Central memory CD8-positive, alpha-beta T cell (primary cell): ENCODE measurements at places on chromosomes 7 and 10.

- no peak for DNase-seq
These were observed 97.8 kb upstream of the MPP7 start for GRCh38 chr10:28400681-28401080.

DNA sequence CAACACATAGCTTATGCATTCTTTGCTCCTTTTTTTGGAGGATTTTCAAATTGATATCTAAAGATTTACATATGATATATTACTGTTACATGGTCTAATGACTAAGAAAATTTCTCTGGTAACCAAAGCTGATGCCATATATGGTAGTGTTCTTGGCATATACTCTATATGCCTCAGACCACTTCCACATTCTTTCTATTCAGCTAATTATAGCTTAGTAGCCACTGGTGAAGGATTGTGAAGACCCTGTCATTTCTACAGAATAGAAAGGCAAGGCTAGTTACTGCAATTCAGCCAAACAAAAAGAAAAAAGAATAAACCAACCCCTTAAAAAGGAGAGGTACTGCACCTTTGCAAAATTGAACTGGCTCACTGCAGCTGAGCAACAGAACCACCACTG is 3.7 kb downstream of the PURB start:
- no peak for DNase-seq

GRCh38 chr7:139265673-139266072 is 34.6 kb downstream of the UBN2 start:
- DNase-seq: no peak

DNA sequence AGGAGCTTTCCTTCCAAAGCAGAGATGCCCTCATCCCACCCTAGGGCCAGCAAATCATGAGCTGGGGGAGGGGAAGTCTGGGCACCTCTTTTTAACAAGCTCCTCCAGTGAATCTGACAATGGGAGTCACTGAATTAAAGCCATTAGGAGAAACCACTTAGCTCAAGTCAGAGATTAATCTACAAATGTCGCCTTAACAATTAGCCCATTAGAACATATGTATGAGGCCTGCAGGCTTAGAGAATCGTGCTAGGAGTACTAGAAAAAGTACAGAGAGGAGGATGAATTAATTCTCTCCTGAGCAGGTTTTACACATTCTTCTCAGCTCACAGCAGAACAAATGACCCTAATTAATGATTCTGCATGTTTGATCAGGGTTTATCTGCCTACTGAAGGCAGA is 381.3 kb downstream of the KCNMA1 start:
- no peak for DNase-seq

DNA sequence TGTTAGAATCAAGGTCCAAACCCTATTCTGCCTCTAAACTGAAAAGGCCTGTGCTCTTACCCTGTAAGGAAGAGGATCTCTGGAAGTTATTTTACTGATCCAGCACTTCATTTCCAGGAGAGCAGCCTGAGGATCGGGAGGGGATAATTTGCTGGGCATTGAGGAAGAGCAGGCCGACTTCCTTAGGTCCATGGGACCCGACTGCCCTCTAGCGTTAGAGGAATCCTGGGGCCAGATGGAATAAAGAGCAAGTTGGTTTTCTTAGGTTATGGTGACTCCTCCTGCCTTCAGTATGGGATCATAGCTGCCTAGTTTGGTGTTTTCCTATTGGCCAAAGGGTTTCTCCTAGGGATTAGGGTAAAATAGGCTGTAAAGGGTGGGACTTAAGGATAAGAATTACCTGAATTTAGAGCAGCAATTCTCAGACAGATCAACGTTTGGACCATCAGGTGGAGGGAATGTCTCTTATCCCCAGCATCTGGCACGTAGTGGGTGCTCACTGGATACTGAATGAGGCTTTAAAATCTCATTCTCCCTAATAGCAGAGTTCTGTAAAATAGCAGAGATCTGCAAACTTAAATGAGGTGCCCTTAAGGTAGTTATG is 40.0 kb upstream of the SORBS1 start:
- no peak for DNase-seq

DNA sequence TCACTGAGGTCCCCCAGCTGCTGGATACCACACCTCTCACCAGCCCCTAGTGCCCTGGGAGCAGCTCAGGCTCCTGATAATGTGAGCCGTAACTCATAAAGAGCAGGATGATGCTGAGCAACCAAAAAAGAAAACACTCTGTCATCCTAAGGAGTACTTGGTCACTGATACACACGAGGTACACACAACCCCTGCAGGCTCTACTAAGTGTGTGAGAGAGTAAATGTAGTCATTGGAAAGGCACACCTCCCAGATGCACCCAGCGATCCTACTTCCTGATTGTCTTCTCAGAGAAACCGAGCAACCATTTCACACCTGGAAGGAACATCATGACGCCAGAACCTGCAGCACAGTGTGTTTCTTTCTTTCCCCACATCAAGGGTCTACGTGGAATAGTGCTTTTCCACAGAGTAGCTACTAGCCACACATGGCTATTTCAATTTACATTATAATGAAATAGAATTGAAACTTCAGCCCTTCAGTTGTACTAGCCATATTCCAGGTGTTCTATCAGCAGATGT is 34.2 kb downstream of the FIGNL1 start:
- no peak for DNase-seq

DNA sequence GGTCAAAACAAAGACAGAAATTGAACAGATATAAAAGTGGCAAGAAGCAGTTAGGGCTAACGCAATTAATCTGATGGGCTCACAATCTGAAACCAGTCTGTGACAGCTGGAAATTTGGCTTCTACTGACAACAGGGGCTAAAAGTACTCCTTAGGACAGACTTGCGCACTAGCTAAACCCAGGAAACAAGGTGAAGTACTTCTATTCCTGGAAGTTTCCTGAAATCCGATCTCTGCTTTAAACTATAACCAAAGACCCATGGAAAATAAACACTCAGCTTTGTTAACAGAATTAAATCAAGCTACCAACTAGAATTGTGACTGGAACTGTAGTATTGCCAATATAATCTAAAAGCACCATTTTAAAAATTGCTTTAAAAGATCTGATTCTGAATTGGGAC is 520.2 kb upstream of the ZWINT start:
- no peak for DNase-seq

DNA sequence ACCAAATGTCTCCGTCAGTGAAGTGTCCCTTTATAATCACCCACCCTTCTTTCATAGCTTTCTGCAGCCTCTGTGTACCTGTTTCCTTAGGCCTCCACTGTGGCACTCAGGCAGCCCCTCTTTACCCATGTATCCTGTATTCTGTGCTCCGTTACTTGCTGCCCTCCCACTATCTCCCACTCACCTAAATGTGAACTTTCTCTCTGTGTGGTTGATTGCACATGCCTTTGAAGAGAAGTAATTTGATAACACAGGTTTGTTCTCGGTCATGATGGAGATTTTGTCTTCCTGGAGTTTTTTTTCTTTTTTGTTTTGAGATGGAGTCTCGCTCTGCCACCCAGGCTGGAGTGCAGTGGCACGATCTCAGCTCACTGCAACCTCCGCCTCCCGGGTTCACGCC is 61.5 kb downstream of the REEP3 start:
- no peak for DNase-seq

GRCh38 chr10:60351191-60351853 is 38.4 kb downstream of the ANK3 start:
- DNase-seq: no peak

DNA sequence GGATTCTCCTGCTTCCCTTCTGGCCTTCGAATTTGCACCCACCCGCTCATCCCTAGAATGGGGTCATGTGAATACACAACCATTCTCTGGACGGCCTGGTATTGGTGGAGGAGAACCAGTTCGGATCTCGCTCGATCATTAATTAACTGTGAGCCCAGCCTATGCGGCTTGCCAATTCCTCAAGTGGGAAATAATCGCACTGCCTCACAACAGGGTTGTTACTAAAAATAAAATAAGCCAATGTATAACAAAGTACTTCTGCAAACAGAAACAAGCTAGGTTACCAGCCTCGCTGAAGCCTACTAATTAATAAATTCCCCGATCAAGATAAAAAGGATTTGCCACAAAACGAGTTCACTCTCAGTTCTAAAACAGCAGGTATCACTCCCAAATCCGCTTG is 16.2 kb downstream of the CTBP2 start:
- DNase-seq: no peak

- DNase-seq: no peak
These were observed 380.9 kb downstream of the LRRTM3 start for GRCh38 chr10:67306588-67307205.

- no peak for DNase-seq
These were observed 48.5 kb downstream of the NXPH1 start for GRCh38 chr7:8481752-8482446.

DNA sequence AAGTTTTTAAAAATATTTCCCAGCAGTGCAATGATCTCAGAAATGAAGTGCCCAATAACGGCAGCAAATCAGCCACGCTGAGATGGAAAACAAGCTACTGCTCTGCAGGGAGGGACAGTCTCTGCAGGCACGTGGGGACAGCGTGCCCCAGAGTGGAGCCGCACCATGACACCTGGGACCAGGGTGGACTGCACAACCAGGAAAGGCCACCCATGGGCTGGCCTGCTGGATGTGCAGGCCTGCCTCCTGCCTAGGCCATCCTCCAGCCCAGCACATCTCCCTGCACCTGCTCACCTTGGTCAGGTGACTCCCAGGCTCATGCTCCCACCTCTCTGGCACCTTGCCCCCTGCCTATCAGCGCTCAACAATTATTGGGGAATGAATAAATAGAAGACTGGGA is 80.4 kb downstream of the VSTM4 start:
- no peak for DNase-seq

- no peak for DNase-seq
These were observed 6.2 kb downstream of the SLC18A2 start for GRCh38 chr10:117246997-117247671.

DNA sequence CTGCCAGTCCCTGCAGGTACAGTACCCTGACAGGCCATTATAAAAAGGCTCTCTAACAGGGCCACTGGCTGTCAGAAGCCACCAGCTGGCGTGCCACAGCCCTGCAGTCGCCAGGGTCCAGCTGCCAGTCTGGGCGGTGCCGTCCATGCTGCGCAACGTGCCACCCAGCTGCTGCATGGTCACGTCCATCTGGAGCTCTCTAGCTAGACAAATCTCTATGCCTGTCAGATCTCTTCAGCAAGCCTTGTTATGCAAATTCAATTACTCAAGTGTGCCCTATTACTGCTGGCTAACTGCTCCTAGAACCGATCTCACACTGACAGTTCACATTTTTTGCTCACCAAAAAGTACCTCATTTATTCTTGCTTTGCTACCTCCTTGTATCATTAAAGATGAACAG is 75.9 kb downstream of the HIBADH start:
- DNase-seq: no peak

- no peak for DNase-seq
These were observed 19.5 kb downstream of the LMOD2 start for GRCh38 chr7:123675181-123675473.
